ENCODE measurements at places on chromosomes 4 and X.
A peak's percentile ranks its signal among the peaks of the same experiment; 100 is the strongest.

GRCh38 chr4:55964046-55964445 lies 15.3 kb downstream of the CEP135 start:
- DNase-seq = no peak

- no peak for DNase-seq
These were observed 225.1 kb upstream of the GALNTL6 start for GRCh38 chr4:171588051-171588545.

GRCh38 chr4:147831551-147832171 lies 99.8 kb downstream of the ARHGAP10 start:
- no peak for DNase-seq

DNA sequence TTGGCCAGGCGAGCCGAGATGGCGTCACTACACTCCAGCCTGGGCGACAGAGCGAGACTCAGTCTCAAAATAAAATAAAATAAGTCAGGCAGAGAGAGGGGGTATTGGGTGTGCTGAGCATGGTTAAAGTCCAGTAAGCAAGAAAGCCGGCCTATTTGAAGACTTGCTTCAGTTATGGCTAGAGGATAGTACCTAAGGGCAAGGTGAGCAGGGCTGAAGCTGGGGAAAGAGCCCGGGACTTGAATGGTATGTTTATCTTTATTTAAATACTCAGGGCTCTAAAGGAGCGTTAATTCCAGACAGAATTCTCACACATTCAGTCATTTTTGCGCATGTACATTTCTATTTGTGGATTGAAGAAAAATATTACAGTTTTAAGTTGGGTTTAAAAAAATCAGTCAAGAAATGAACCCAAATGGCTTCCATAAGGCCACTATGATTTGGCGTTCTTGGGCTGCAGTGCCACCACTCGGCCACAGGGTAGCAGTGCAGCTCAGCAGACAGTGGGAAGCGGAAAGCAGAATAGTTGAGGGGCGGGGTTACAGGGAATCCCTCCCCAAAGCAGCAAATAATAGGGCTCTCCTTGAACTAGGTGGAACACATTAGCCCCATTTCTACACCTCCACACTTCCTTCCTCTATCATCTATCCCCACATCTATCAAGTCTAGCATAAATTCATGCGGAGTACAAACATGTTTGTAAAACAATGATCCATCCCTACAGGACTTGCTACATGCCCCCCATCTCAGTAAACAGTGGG lies 37.2 kb upstream of the SH3D19 start:
- peak; percentile 42 for DNase-seq

DNA sequence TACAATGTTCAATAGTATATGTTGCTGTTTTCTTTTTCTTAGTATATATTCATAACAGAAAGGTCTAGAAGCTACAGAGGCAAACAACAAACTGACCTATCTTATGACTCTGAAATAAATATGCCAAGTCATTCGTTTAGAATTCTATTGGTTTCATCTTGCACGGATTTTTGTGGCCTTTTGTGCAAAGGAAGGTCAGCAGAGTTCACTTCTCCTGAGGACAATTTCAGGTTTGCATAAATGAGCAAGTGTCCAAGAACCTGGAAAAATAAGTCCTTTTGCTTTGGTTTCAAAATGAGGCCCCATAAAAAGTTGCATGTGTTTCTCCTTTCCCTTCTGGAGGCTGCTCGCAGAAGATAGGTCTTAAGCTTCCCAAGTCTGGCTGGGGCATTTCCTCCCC lies 156.9 kb downstream of the APBB2 start:
- DNase-seq = no peak

GRCh38 chr4:175450446-175450845 lies 361.6 kb downstream of the GPM6A start:
- no peak for DNase-seq

DNA sequence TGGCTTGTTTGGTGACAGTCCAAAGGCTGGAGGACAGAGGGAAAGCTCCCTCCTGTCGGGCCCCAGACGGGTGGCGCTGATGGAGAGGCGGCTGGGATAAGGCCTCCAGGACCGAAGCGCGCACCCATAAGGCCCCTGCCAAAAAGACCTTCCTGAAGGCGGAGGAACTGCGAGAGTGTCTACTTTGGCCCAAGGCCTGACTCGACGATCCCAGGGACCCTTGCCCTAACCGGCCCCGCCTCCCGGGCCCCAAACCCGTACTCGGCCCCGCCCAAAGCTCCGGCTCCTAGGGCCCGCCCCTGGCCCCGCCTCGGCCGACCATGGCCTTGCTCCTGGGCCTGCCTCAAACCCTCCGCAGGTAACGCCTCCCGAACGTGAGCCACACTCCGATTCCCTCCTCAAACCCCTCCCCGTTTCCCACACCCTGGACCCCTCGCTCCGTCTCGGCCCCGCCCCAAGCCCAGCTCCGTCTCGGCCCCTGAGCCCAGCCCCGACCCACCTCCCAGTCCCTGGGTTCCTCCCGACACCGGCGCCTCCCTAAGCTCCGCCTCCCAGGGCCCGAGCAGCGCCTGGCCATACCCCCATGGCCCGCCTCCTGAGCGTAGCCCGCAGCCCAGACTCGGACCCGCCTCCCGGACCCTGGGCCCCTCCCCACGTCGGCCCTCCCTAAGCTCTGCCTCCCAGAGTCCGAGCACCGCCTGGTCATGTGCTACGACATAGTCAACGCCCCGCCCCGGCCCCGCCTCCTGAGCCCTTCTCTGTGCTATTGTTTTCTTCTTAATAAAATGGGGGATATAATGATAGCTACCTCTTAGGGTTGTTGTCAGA lies 90.0 kb upstream of the DRD5 start:
- DNase-seq = peak; percentile 72

DNA sequence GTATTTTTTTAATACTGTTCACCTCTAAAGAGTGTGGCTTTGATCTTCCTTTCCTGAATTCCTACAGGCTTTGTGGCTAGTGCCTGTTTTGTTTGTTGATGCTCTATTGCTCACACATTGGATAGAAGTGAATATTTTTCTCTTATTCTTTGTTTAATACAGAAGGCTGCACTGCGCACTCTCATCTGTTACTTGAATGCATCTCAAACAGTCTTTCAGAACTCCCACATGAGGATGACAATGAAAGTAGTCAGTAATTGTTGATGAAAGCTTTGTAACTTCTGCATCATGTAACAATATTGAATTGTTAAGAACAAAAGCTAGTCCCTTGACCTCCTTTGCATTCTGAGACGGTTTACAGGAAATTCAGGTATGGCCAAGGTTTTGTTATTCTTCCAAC lies 29.1 kb upstream of the GALNT7 start:
- no peak for DNase-seq

DNA sequence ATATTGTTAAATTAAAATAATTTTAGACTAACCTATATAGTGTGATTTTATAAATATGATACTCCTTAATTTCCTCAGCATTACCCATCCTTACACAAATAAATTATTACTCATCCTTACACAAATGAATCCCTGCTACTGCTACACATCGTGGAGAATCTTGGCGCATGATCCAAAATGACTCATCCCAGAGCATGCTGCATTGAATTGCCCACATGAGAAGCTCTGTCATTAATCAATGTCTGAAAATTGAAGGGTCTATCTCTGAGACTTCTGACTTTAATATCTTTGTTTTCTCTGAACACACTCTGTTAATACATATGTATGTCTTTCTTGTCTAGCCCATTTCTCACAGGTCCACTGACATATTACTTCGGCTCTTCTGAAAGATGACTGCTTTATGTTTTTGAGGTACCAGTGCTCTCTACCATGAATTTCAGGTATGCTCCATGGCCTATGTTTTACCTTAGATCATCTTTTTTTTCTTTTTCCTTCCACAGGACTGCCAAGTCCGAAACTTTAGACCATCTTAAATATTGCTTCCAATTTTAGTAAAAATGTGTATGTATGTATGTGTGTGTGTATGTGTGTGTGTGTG lies 15.7 kb upstream of the DUSP21 start:
- DNase-seq = no peak

DNA sequence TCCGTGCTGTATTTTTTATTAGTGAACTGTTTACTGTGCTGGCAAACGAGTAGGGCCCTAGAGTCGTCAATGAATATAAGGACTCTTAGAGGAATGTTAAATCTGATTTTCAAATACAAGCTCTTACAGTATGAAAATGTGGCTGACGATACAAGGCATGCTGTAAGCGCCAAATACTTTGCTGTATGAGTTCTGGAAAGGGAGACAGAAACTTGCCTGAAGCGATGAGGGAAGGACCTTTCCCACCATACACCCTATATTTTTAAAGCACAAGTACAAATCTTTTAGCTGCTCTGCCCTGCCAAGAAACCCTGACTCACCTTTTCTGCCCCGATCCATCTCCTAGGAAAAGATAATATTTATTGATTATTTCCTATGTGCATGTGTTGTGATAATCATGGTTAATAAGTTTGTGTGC lies 15.7 kb upstream of the RUFY3 start:
- no peak for DNase-seq

- DNase-seq = no peak
These were observed 51.2 kb downstream of the ZNF827 start for GRCh38 chr4:145887241-145887991.

DNA sequence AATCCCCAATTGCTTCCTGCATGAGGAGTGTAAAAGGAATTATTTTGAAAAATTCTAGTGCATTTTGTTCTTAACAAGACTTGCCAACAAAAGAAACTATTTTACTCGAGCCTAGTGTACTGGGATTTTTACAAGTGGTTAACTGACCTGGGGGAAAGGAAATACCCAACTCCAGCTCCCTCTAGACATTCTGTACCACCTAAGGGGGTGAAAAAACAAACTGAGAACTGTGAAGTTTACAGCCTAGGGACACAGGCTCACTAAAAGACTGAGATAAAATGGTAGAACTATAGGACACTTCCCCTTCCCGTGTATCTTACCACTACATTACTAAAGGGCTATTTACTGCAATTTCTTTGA lies 2.6 kb upstream of the ADH5 start:
- no peak for DNase-seq

- DNase-seq = no peak
These were observed 279.2 kb downstream of the CAMK2D start for GRCh38 chr4:113482325-113482724.

DNA sequence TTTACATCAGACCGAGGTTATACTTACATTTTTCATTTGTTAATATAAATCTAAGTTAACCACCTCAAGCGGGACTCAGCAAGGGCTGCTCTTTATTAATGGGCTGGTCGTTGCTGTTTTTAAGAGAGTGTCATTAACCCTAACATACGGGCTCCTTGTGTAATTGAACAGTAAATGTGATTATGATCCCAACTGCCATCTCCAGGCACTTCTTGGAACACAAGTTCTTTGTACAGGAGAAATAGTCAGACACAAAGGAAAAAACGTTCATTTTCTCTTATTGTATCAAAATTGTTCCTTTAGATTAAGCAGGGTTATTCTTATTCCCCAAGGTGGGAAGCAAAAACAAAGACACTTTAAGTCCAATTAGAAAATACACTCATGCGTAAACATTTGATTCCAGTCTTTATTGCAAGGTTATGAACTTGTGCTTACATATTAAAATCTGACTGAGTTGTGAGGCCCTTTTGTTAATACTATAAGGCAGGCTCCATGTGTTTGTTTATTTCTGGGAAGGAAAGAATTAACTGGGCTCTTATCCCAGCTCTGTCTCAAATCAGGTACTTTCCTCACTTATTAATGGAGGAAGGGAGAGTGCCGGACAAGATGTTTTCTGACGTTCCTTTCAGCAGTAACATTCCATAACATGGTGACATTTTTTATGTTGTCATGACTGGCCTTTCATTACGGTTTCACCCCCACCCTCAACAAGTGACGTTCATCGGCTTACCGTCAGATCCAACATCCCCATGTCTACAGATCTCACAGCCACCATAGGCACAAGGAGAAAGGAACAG lies 95.9 kb downstream of the RASL11B start:
- no peak for DNase-seq

DNA sequence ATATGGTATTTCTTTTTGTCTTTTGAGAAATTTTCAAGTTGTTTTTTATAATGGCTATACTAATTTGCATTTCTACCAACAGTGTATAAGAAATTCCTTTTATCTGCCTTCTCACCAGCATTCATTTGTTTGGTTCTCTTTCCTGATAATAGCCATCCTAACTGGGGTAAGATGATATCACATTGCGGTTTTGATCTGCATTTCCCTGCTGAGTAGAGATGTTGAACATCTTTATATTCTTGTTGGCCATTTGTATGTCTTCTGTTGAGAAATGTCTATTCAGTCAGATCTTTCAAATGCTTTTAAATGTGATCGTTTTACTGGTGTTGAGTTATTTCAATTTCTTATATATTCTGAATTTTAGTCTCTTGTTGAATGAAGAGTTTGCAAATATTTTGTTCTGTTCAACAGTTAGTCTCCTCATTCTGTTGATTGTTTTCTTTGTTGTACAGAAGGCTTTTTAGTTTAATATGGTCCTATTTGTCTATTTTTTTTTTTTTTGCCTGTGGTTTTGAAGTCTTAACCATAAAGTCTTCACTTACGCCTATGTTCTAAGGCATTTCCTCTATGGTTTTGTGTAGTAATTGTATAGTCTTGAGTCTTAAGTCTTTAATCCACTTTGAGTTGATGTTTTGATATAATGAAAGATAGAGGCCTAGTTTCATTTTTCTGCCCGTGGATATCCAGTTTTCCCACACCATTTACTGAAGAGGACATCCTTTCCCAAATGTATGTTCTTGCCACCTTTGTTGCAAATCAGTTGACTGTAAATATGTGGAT lies 1566.9 kb downstream of the STIM2 start:
- no peak for DNase-seq

DNA sequence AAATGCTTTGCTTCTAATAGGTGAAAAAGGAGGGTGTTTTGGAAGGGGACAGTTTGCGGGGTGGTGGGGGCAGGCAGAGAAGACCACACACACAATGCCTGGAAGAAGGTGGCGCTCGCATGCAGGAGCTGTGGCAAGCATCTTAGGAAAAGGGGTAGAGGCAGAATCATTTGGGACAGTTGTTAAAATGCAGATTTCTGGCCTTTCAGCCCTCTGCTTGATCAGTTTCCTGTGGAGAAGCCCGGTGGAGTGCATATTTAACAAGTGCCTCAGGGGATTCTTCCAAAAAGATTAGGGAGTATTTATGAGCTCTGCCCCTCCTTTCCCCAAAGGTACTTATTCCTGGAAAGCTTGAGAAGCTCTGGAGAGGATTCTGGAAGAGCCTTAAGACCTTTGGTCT lies 4.8 kb downstream of the NOCT start:
- DNase-seq = no peak

DNA sequence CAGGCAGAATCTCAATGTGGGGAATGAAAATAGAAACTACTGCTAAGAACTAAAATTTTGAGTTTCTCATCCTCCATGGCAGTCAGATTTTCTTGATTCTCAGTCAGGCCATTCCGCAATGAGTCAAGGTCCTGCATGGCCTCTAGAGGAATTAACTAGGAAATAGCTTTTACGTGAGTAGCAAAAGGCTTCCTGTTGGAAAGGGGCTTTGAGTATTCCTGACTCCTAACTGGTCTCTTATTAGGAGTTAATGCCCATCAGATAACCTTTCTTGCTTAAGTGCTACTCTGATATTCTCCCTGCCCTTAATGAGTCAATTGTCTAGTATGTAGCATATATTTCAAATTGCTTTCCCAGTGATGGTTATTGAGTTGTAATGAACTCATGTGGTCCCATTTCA lies 65.7 kb upstream of the ARHGAP24 start:
- no peak for DNase-seq

- peak; percentile 4 for DNase-seq
These were observed 248.6 kb downstream of the PCDH18 start for GRCh38 chr4:137283737-137284136.

Data from DMS153 (cell line).